ENCODE measurements at places on chromosomes 7 and 10. TPM values are rescaled to one million over a fixed set of nuclear protein-coding genes. Genes with fewer than 3 reads are reported as not detected.

- DNase-seq: no peak
Observed at GRCh38 chr7:133854739-133855138, 272.4 kb upstream of the LRGUK start.

- DNase-seq: no peak
Observed at GRCh38 chr7:118259115-118259514, 34.6 kb downstream of the ANKRD7 start.

DNA sequence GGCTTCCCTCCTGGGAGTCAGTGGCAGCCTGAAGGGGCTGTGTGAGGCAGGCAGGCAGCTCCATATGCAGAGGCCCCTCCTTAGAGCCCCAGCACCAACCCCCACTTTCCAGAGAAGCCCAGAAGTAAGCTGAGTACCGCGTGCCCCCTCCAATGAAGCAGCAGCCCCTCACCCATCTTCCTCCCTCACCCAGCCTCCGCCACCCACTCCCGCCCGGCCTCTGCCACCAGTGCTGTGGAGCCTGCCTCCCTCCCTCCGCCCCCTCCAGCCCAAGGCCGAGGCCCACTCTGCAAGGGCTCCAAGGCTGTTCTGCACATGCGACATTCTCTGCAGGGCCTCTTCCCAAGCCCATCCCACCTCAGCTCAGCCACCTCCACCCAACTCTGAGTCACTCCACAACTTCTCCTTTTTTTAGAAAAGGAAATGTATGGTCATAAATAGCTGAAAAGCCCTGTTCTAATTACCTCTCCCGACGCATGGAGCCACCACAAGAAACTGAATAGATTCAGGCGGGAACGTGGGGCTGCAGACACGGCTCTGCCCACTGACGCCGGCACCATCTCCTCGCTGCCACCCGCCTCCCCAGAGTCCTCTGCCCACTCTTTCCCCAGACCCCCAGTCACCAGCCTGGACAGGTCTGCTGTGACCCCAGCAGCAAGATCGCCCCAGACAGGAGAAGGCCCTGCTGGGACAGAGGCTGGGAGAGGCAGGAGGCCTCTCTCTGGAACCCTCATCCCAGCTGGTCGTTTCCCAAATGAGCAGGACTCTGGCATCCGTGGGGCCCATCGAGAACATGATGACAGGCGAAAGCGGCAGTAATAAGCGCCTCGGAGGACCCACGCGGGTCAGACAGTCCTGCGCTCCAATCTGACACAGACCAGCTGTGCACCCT is 213.9 kb downstream of the MAD1L1 start:
- DNase-seq: no peak

The SCIN gene
- total RNA-seq: not detected

- no peak for DNase-seq
Observed at GRCh38 chr10:35451151-35452016, 115.1 kb downstream of the CCNY start.

The CYP17A1 gene
- not detected for total RNA-seq

The GPER1 gene
- total RNA-seq: 0.11 TPM

DNA sequence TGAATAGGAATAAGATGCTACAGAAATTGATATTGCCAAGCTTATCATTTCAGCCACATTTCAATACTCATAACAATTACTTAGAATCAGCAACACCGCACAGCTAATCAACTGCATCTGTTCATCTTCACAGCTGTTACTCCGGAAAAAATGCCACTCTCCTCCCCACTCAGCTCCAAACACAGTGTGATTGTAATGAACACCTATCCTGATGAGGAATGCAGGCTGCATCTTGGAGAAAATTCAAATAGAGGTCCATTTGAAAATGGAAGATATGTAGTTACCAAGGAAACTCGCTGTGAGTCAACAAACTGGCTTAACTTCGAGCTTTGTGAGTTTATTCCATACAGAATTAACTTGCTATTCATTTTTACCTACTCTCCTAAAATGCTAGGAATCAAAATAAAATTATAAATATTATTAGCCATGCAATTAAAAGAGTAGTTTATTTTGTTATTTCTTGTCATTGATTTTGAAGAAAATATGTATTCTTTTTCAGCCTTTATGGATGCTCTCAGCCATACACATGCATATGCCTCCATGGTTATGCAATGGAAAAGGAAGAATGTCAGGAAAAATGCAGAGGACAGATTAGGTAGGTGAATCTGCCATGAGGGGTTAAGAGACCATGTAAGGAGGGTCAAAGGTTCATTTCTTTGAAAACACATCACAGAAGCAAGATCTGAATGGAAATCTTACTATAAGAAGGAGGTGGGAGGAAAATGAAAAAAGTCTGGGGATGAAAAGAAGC is 267.2 kb downstream of the POM121L12 start:
- DNase-seq: no peak

GRCh38 chr7:102444961-102445673 is 11.7 kb downstream of the ORAI2 start:
- no peak for DNase-seq

The MINDY4 gene
- 0.46 TPM for total RNA-seq

- no peak for DNase-seq
Observed at GRCh38 chr7:13037216-13037615, 349.8 kb downstream of the ARL4A start.

DNA sequence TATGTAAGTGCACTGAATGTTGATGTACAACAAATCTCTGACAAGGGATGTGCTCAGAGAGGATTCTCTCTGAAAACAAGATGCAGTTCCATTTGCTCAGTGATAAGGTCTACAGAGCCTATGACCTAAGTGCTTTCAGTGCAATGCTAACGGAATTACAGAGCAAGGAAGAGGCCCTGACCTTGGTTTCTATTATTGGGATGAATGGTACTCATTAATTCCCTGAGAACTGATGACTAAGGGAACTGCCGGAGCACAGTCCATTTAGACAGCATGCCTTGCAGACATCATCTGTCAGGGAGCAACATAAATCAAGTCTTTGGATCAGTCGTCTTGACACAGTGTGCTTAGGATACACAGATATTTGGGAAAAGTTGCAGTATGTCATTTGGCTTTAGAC is 340.8 kb downstream of the PHTF2 start:
- no peak for DNase-seq

- no peak for DNase-seq
Observed at GRCh38 chr7:47950714-47951113, 2.4 kb upstream of the PKD1L1 start.

GRCh38 chr7:15399441-15399840 is 162.4 kb downstream of the AGMO start:
- no peak for DNase-seq

- DNase-seq: no peak
Observed at GRCh38 chr10:3625959-3626751, 158.9 kb downstream of the KLF6 start.

The ADCY1 gene
- not detected for total RNA-seq

The SPRN gene
- not detected for total RNA-seq

- no peak for DNase-seq
Observed at GRCh38 chr10:79270466-79271246, 76.6 kb upstream of the PPIF start.

DNA sequence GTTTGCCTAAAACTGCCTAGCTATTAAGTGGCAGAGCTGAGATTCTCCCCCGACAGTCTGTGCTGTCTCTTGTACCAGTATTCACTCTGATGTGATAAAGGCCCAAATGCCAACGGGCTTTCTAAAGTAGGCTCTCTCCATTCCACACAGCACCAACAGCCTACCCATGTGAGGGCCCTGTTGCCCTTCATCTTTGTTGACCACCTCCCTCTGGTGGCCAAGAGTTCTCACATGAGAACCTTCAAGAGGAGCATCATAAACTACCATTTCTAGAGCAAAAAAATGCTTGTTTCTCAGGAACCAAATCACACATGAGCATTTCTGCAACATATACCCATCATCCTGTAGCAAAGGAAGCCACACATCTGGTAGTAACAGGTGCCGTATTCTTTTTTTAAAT is 185.8 kb downstream of the GRM8 start:
- DNase-seq: no peak

The SFTPA1 gene
- total RNA-seq: not detected

The NPTX2 gene
- not detected for total RNA-seq

The GRID1 gene
- total RNA-seq: not detected

The CAMK2B gene
- not detected for total RNA-seq

DNA sequence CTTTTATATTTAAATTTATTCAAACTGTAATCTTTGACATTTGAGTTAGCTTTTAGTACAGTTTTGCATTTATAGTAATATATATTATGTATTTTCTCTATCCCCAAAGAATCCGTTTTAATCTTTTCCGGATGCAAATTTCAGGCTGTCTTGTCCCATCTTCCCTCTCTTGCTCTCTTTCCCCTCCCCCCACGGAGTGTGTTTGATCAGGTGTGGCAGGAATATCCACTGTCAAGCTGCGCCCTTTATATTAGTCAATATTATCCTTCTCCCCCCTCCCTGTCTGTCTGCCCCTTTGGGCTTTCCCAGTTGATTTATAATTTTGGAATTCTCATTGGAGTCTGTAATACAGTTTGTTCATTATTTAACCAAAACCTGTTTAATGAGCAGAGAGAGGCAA is 19.0 kb downstream of the GBF1 start:
- no peak for DNase-seq

The EPO gene
- total RNA-seq: not detected

DNA sequence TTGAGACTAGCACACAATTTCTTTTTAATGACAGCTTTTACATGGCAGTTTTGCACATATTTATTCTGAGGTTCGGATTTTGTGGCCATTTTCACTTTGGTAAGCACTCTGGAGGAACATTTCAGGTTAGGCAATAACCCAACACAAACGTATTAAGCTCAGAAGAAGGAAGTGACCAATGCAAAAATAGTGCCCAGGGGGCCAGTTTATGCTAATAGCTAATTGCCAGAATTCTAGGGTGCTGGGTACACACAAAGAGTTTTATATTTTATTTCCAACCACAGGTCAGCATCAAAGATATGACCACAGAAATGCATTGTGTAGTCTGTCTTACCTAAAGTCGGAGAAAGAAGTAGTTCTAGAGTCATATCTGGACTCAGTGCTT is 8.4 kb upstream of the AGR2 start:
- no peak for DNase-seq

DNA sequence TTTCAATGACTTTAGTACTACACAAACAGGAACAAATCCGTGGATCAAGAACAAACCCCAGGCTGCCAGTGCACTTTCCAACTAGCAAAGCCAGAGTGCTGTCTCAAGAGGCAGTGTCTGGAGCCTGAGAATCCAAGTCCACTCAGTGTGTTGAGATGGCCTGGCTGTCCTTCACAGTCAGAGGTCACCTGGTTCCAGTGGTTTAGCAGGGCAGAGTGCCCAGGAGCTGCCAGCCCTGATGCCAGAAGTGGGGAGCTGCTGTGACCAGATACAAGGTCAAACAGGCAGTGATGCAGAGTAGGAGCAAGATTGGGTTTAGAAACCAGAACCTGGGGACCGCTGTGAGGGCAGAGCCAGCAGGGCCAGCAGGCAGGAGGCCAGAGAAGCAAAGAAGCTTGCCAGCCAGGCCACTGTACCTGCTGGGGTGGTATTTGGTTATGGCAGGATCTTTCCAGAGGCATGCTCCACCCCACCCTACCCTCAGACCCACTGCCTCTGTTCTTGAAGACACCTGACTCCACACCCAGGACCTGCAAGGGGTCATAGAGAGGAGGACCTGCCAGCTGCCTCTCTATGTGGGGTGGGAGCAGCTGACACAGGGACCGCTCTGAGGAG is 35.6 kb upstream of the C10orf90 start:
- no peak for DNase-seq

- DNase-seq: no peak
Observed at GRCh38 chr10:86964061-86964846, 4.0 kb upstream of the ADIRF start.

DNA sequence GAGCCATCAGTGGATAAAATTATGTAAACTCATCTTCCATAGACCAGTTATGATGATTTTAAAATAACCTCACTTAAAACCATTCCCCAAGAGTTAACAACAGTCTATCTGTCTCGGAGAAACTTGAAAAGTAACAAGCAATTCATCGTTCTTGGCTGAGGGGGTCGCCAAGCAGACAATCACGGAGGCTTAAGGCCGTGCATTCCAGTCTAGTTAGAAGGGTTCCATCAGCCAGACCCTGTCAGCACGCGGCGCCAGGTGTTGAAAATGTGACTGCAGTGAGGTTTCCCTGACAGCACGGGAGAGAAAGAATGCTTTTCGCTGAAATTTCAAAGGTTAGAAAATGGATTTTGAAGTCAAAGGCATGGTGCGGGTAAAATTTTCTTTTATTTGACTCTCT is 1025.0 kb upstream of the CELF2 start:
- DNase-seq: no peak

GRCh38 chr7:2023877-2024566 is 208.7 kb downstream of the MAD1L1 start:
- DNase-seq: no peak

The CLDN3 gene
- not detected for total RNA-seq

The STK31 gene
- 0.44 TPM for total RNA-seq

The FRMPD2 gene
- total RNA-seq: not detected

DNA sequence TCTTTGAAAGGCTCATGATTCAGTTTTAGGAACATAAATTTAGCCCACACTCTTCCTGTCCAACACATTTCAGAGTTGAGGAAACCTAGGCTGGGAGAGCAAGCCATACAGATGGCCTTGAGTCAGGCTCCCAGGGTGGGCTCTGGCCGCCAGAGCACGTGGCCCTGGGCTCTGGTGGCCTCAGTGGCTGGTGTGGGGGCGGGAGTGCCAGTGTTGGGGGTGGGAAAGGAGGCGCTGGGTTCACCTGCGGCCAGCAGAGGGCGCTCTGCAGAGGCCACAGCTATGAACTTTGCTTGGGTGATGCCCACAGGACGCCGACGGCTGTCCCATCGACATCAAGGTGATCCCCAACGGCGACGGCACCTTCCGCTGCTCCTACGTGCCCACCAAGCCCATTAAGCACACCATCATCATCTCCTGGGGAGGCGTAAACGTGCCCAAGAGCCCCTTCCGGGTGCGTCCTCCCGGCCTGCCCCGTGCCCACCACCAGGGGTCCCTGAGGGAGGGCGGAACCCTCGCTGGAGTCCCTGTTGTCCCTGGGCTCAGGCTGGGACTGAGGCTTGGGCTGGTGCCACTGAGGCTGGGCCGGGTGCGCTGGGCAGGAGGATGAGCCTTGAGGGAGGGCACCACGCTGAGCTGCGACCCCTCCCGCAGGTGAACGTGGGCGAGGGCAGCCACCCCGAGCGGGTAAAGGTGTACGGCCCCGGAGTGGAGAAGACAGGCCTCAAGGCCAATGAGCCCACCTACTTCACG is 11.9 kb downstream of the FLNC start:
- peak; percentile 62 for DNase-seq

- DNase-seq: no peak
Observed at GRCh38 chr10:111240348-111240747, 163.5 kb downstream of the ADRA2A start.

DNA sequence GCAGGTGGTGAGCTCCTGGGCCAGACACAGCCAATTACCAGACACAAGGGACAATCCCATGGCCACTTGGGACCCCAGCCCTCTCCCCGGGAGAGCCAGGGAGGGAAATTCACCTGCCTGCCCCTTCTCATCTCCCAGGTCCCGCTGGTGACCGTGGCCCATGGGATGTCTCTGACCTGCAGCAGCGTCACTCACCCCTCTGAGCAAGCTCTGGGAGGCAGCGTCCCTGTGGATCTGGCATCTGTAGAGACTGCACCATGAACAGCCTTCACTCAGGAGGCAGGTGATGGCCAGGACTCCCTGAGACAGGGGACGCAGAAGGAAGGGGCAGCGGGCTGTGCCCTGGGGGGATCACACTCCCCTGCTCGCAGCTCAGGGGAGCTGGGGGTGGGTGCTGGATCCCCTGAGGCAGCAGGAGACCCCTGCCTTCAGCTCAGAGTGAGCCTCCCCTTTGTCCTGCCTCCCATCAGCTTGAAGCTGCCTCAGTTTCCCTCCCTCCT is 90.8 kb downstream of the FOXL3 start:
- peak; percentile 48 for DNase-seq

- no peak for DNase-seq
Observed at GRCh38 chr10:35458500-35459448, 122.5 kb downstream of the CCNY start.

GRCh38 chr7:65968256-65969185 is 13.5 kb downstream of the GUSB start:
- DNase-seq: no peak

All from CD8-positive, alpha-beta T cell (primary cell).